ENCODE measurements at places on chromosomes 1 and 21.

DNA sequence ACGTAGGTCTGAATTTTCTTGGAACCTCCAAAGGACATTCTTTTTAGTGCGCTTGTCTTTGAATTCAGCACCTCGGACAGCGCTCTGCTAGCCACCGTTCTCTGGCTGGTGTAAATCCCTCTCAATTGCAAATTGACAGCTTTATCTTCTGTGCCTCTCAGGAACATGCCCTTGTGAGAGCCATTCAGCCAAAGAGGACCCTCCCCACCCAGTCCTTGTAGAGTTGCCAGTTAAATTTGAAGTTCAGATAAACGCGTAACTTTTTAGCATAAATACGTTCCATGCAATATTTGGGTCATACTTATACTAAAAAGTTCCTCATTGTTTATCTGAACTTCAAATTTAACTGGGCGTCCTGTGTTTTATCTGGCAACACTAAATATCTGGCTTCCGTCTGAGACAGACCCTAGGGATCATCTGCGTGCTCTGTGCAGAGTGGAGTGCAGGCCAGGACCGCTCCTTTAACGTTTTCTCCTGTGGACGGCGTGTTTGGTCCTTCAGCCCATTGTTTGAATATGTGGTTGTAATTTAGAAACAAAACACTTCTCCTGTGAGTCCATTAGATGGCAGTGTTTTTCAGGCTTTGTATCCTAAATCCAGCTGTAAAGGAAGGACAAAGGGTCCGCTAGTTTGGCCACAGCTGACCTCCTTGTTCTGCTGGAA is 7.0 kb downstream of the KCNAB2 start:
- peak; percentile 72 for DNase-seq

DNA sequence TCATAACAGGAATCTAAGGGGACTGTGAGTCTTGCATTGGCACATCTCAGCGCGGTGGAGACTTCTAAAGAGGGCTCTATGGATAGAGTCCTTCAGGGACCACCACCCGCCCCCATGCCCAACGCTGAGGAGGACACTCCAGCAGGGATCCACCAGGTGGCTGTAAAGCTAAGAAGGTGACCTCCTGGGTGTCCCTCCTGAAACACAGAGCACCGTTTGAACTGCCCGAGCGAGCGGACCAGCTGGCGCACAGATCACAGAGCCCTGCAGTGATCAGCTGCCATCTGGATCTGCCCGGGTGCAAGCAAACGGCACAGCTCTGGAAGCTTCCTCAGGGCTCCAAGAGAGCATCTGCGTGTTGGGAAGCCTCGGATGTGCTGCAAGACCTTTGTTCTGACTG is 51.3 kb upstream of the LYST start:
- no peak for DNase-seq

- DNase-seq, result no peak
These were observed 44.8 kb downstream of the ATP6V1G3 start for GRCh38 chr1:198495631-198496030.

GRCh38 chr1:32255072-32256071 is 4.3 kb downstream of the LCK start:
- DNase-seq, result no peak

- no peak for DNase-seq
These were observed 10.6 kb downstream of the TRIT1 start for GRCh38 chr1:39872698-39873097.

GRCh38 chr1:241250465-241250864 is 106.5 kb downstream of the RGS7 start:
- DNase-seq, result no peak

DNA sequence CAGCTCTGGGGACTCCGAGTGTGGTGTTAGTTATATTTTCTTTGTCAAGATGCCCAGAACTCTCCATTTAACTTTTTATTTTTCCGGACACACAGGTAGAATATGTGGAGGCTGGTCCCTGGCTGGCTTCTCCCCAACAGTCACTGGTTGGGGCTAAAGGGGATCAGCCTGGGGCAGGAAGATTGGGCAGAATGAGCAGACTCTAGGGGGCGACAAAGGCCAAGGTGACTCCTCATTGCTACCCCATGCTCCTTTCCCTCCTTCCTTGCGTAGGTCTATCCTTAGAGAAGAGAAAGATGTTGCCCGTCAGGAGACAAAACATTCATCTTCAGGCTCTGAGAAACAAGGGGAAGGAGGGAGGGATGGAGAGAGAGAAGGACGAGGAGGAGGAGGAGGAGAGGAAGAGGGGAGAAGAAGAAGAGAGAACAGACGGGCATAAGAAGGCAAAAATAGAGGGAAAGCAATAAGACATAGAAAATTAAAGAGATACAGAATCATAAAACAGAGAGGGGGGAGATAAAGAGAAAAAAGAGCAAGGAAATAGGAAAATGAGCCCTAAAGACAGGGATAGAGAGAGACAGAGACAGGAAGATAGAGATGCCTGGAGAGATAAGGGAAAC is 89.9 kb downstream of the FOXD2 start:
- DNase-seq, result peak; percentile 11

- no peak for DNase-seq
These were observed 87.8 kb upstream of the ATF3 start for GRCh38 chr1:212520746-212521145.

DNA sequence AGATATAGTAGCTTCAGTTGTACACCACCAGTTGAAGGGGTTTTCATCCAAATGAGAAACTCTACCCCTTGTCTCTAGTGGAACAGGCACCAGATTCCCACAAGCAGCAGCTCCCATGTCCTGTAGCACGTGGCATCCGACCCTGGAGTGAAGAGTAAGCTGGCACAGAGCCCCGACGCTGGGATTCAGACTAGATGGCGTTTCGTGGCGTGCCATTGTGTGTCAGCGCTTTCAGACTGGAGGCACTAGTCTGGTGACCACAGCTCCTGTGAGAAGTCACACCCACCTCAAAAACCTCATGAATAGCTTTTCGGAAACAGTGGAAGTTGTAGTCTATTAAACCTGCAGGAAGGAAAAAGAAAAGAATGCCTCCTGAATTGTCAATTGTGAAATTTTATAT is 20.2 kb downstream of the RRAGC start:
- DNase-seq, result no peak

GRCh38 chr1:101859941-101860340 is 136.8 kb downstream of the OLFM3 start:
- DNase-seq, result no peak

DNA sequence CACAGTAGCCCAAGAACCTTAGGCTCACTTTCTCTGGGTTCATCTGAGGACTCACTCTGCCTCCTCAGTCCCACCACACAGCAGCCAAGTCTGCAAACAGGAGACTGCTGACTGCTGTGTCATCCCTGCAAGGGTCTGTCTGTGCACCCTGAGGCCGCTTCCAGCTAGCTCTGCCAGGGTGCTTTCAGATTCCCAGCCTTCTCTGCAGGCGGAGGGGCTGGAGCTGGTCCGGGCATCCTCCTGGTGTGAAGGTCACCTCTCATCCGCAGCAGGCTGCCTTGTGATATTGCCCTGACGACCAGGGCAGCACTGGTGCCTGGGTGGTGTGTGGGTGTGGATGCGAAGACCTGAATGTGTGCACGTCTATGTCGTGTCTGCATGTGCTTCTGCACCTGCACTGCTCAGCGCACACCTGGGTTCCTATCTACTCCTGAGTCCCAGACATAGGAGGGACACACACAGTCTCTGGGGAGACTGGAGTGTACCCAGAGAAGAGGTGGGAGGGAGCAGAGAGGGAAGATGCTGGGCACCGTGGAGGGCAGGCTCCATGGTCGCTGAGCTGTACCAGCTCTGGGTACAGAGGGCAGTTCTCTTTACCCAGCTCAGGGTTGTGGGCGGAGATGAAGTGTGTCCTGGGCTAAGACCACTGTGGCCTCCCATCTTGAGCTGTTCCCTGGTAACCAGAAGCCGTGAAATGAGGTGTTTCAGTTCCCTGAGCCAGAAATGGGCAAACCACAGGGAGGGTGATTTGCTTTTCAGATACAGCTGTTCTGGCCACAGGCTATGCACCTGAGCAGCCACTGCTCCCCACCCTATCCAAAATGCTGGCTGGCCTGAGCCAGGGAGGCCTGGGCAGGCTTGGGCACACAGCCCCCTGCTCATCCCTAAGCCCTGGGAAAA is 160.9 kb upstream of the CSF3R start:
- DNase-seq, result no peak

GRCh38 chr1:10161541-10162290 is 48.7 kb upstream of the KIF1B start:
- no peak for DNase-seq

- no peak for DNase-seq
These were observed 9.9 kb upstream of the SLC45A3 start for GRCh38 chr1:205690122-205690756.

DNA sequence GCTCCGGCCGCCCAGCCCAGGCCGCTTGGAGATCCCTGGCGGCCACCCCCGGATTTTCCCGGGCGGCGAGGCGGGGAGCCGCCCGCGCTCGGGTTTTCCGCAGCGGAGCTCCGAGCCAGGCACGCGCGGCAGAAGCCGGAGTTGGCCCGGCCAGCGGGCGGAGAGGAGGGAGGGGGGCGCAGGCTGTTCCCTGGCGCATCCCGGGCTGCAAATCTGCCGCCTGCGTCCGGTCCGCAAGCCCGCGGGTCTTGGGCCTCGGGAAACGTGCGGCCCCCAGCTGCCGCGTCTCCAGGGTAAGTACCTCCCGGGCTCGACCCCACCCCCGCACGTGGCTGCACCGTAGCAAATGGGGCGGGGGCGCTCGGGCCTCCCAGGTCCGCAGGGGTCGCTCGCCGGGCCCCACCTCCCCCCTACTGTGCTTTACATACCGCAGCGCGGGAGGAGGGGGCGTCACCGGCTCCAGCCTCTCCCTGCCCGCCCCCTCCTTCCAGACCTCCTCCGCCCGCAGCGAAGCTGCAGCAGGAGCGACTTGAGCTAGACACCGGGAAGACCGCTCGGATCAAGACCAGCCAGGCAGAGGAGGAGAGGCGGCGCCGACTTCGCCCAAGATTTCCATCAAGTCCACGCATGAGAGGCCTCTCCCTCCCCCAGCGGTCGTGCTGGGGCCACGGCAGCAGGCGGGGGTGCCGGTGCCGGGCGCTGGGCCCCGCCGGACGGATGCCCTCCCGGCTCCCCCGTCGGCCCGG is 1.6 kb downstream of the TMEM200B start:
- DNase-seq, result no peak

DNA sequence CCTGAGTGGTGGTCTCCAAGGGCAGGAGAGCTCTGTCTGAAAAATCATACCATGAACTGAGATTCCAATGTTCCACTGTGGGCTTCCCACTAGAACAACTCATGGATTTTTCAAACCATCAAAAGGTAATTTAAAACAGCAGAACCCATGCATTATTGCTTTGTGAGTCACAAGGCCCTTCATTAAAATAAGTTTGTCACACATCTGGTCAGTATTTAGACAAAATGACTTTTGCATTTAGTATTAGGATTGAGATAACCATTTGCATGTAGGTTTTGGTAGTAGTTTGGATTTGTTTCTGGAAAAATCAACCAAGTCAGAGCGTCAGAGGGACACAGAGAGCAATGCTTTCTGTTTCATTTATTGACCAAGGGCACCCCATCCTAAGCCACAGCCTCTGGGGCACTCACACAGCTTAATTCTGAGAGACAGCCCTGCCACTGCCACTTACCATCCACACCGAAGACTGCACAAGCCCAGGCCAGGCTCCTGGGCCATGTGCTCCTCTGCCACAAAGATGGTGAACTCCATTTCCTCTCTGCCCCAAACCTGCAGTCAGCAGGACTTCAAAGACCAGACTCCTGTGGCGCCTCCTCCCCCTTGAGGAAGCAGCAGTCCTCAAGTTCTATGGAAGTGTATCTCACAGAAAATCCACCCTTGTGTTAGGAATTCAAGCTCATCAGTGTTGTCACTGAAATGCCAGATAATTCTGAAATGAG is 132.6 kb upstream of the DUSP10 start:
- DNase-seq, result peak; percentile 54

GRCh38 chr1:175481126-175482070 is 262.0 kb downstream of the TNR start:
- DNase-seq, result no peak

- no peak for DNase-seq
These were observed 54.6 kb upstream of the POU2F1 start for GRCh38 chr1:167165948-167166689.

- no peak for DNase-seq
These were observed 55.8 kb upstream of the CPLANE2 start for GRCh38 chr1:16292739-16293138.

DNA sequence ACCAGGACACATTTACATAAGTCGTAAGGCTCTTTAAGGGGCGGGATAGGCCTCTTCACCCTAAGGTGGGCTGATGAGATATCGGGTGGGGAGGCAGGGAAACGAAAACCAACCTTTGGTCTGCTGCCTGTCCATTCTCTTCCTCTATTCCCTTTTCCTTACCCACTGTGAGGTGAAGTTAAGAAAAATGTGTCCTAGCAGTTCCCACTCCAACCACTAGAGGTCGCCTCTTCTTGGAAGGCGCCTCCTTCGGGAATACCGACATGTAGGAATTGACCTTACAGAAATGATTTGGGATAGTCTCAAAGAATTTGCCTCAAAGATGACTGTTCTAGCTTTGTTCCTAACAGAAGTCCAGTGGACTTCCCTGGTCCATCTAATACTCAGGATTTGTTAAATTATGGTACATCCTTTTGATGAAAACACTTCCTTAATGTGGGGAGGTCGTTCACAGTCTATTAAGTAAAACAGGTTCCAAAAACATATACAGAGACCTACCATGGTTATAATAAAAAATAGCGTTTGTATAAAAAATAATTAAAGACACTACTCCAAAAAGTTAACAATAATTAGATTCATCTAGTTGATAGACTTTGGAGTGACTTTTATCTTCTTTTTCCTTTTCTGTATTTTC is 14.1 kb downstream of the AZIN2 start:
- DNase-seq, result no peak

- DNase-seq, result no peak
These were observed 1.5 kb upstream of the ASCL5 start for GRCh38 chr1:201128476-201128875.

- peak; percentile 80 for DNase-seq
These were observed 13.3 kb downstream of the POLR3GL start for GRCh38 chr1:145977486-145978470.

- DNase-seq, result no peak
These were observed 21.6 kb upstream of the TRABD2B start for GRCh38 chr1:48018799-48019198.

DNA sequence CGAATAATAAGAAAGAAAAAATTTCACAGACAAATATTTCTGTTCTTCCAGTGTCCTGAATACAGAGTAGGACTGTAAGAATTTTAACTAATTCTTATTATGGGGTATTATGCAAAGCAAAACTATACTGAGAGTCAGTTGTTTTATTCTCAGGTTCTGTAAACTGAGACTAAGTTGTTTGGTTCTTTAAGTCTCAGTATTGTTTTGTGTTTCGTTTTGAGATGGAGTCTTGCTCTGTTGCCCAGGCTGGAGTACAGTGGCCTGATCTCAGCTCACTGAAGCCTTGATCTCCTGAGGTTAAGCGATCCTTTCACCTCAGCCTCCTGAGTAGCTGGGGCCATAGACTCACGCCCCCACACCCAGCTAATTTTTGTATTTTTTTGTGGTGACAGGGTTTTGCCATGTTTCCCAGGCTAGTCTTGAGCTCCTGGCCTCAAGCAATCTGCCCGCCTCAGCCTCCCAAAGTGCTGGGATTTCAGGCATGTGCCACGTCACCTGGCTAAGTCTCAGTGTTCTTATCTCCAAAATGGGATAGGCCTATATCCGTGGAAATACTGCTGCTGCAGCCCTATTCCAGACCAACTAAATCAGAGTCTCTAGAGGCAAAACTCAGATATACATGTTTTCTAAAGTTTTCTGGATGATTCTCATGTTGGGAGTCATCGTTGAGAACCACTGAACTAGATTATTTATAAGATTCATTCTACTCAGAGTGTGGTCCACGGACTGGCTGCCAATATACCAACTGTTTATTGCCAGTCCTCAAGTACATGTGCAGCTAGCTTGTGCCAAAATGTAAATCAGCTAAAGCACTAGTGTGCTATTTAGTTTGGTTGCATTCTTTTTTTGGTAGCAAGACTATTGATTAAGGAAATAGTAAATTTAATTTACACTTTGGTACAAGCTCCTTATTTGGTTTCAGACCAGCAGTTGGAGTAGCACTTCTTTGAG is 116.6 kb downstream of the HS2ST1 start:
- no peak for DNase-seq
